ENCODE measurements at places on chromosomes 16 and 17. TPM values are rescaled to one million over a fixed set of nuclear protein-coding genes. Genes with fewer than 3 reads are reported as not detected.

DNA sequence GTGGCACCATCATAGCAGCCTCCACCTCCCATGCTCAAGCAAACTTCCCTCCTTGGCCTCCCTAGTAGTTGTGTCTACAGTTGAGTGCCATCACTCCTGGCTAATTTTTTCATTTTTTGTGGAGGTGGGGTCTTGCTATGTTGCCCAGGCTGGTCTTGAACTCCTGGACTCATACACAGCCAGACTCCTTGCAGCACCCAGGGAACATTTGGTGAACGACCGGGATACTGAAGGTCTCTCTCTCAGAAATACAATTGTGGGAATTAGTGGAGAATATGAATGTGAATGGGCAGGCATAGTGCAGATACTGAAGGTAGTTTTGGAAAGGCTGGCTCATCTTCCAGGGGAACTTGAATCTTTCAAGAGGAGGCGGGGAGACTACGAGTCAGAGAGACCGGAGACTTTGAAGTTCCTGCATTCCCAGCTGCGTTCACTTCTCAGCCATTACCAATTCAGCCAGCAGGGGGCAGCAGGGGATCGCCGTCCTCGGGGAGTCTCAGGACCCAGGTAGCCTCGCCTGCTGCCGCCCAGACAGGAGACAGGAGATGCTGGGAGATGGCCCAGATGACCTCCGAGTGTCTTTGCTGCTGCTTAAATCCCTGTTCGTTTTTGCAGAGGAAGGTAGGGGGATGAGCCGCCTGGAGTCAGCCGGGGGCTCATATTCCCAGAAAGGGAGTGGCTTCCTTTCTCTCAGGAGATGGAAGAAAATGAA, 68.6 kb downstream of the HAPSTR1 start:
- peak; percentile 87 for DNase-seq

DNA sequence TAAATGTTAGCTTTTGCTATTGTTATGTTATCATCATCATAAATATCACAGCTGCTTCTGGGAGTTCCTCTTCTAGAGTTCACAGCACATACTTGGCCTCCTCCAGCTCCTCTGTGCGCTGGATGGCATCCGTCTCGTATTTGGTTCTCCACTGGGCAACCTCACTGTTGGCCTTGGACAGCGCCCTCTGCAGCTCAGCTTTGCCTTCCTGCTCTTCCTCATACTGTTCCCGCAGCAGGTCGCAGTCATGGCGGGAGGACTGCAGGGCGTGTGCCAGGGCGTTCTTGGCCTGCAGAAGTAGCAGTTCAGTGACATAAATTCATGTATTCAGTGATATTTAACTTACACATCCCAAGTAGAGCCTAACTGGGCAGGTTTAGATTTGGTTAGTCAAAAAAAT, 23.4 kb downstream of the MYH8 start:
- DNase-seq: no peak

DNA sequence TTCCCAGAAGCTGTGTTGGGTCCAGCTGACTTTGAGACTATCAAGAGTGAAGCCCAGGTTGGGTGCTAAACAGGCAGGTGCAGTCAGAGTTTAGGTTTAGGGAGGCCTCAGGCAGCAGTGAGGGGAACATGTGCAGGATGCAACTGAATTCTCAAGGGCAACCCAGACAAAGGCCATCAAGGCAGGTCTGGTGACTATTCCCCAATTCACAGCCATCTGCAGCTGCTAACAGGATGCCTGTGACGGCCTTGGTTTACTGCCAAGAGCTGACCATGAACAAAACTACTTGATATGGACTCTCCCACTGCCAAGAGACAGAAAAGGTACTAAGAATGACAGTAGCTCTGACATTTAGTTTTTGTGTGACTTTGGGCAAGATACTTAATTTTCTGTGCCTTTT, 45.2 kb upstream of the BCAR1 start:
- no peak for DNase-seq

GRCh38 chr17:81095383-81095762, 60.4 kb downstream of the BAIAP2 start:
- DNase-seq: no peak

DNA sequence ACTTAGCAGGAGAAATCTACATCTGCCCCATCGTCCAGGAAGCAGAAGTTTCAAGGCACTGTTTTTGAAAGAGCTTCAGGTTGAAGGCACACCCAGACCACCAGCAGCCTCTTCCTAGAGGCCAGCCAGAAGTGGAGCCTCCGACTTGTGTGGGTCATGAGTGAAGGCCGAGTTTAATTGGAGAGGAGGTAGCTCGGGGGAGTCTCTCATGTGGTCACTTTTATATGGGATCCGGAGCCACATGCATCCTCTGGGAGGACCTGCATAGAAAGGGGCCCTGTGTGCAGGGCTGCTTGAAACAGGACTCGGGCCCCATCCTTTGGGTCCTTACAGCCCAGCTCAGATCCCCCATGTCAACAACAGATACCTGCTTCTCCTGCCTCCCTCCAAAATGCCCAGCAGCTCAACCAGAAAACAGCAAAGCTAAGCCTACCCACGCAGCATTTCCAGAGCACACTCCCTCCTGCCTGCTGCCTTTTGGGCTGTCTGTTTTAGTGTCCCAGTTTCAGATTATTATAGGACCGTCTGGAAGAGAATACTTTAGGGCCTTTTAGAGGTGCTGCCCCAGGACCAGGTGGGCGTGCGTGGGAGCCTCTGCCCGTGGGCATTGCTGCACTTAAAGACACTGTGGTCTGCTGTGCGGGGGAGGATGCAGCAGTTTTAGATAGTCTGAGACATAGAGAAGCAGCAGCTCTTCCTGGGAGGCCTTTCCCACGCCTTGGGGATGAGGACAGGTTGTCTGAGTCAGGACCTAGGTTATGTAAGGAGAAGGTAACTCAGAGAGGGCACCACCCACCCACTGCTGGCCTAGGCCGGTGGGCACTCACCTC, 29.5 kb downstream of the MPRIP start:
- DNase-seq: no peak

Gene OR1A1
- not detected for total RNA-seq

Measured in stomach (tissue), 19 donors.